ENCODE measurements at places on chromosomes 12 and 14.

DNA sequence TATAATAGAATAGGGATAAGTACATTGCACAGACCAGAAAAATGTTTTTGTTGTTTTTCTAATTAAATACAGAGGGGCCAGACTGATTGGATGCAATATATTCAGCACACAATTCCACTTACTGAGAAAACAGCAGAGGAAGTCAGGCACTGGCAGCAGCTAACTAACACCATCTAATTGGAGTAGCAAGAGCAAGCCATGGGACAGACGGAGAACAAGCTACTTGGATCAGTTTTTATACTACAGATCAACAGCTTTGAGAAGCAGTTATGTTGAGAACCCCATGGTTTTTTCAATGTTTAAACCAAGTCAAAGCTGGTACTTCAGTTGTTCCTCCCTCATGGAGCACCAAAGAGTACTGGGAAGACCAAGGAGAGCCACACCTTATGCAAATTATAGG, 1249.4 kb downstream of the LRFN5 start:
- H3K27ac ChIP-seq: no peak overlapping the region
- no peak for DNase-seq
- H3K27me3 ChIP-seq: no peaks in the 10 kb centered on the region
- no peaks in the 10 kb centered on the region for H3K36me3 ChIP-seq

- H3K4me3 ChIP-seq: no peak overlapping the region
- H3K4me1 ChIP-seq: no peaks in the 10 kb centered on the region
- no peak overlapping the region for H3K27ac ChIP-seq
- no peaks in the 10 kb centered on the region for H3K36me3 ChIP-seq
These were observed 242.1 kb downstream of the BCL11B start for GRCh38 chr14:99029916-99030305.

- no peak overlapping the region for H3K27ac ChIP-seq
- no peak overlapping the region for H3K4me3 ChIP-seq
- H3K4me1 ChIP-seq: peaks cover 29% of the 10 kb centered on the region
- H3K27me3 ChIP-seq: no peaks in the 10 kb centered on the region
- no peaks in the 10 kb centered on the region for H3K36me3 ChIP-seq
These were observed 1.9 kb downstream of the TMTC3 start for GRCh38 chr12:88144037-88144436.

DNA sequence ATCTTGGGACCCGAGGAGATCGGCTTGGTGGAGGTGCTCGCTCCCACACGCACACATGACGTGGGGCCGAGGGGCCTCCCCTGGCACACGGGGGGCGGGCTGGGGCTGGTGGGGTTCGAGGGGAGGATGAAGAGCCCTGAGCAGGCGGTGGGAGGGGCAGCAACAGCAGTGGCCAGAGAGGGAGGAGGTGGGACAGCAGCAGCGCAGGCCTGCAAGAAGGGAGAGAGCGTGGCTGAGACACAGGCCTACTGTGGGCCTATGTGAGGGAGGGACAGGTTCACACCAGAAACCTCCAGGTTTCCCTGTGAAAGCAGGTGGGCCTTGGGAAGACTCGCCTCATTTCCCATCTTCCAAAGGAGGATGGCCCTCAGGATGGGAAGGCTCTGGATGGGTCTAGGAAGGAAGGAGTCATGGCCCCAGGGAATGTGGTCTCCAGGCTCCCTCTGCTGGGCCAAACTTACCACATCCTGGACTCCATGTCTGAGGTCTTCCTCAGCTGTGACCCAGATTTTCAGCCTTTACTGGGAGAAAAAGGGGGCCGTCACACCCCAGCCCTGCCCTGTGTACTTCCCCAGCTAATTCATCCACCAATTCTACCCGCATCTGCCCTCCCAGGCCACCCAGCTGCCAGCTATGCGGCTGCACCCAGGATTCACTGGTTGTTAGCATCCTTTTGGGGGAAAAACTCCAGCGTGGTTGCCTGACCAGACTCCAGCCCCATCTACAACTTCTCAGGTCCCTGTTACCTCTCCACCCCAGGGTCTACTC, 2.8 kb downstream of the PIANP start:
- H3K27me3 ChIP-seq: peaks cover 13% of the 10 kb centered on the region
- peaks cover 18% of the 10 kb centered on the region for H3K4me1 ChIP-seq
- no peak overlapping the region for H3K4me3 ChIP-seq
- no peaks in the 10 kb centered on the region for H3K36me3 ChIP-seq

DNA sequence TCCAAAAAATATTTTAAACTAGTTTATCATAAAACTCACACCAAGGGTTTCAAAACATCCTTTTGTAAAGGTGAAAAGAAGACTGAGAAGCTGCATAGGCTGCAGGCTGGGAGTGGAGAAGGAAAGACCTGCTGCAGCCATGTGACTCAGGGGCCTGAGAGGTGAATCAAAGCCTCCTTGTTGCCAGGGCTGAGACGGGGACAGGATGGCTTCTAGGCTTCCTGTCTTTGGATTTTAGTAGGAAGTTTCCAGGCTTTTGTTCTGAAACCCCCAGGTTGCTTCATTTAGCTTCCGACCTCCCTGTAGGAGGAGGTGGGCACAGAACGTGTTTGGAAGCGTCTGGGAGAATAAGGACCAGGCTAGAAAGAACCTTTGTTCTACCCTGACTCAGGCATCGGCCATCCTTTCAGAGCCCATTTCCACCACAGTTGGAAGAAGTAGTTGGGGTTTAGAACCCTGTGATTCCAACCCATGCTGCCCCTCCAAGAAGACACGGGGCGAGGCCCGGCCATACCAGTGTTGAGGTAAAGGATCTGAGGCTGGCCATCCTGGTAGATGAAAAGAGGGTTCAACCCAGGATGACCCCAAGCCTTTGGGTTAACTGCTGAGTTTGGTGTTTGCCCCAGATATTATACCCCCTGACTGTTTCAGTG, 122.4 kb downstream of the SLC25A47 start:
- H3K4me1 ChIP-seq: peaks cover 7% of the 10 kb centered on the region
- no peak overlapping the region for H3K4me3 ChIP-seq
- H3K36me3 ChIP-seq: no peaks in the 10 kb centered on the region
- no peaks in the 10 kb centered on the region for H3K27me3 ChIP-seq

- no peak overlapping the region for H3K27ac ChIP-seq
- no peak overlapping the region for H3K4me3 ChIP-seq
- H3K4me1 ChIP-seq: peaks cover 27% of the 10 kb centered on the region
- H3K36me3 ChIP-seq: peaks cover 5% of the 10 kb centered on the region
- no peak for DNase-seq
These were observed 91.2 kb downstream of the WNK1 start for GRCh38 chr12:843609-844008.

GRCh38 chr12:39632670-39633069, 13.1 kb upstream of the ABCD2 start:
- no peaks in the 10 kb centered on the region for H3K27me3 ChIP-seq
- H3K4me1 ChIP-seq: peaks cover 30% of the 10 kb centered on the region
- no peaks in the 10 kb centered on the region for H3K36me3 ChIP-seq
- no peak overlapping the region for H3K4me3 ChIP-seq

- H3K27me3 ChIP-seq: no peaks in the 10 kb centered on the region
- peaks cover 34% of the 10 kb centered on the region for H3K4me1 ChIP-seq
These were observed 24.0 kb downstream of the TTC9 start for GRCh38 chr14:70665448-70666360.

GRCh38 chr12:95269892-95270291, 52.3 kb downstream of the VEZT start:
- H3K36me3 ChIP-seq: peaks cover 25% of the 10 kb centered on the region
- no peak overlapping the region for H3K4me3 ChIP-seq
- H3K27me3 ChIP-seq: no peaks in the 10 kb centered on the region
- DNase-seq: no peak

DNA sequence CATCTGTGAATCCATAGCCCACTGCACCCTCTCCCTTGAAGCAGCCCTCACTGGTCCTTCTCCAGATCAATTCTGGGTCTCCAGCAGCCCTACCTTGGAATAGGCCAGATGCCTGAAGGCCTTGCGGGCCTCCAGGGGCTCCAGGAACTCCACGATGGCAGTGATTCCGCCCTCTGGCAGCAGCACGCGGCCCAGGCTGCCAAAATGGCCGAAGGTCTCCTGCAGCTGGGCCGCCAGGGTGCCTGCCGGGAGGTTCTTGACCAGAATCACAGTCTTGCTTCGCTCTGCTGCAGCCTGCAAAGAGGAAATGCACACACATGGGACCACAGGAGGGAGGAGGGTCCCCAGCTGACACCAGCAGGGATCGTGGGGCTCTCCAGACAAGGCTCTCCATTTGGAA, 26.3 kb downstream of the RBM19 start:
- no peak overlapping the region for H3K4me3 ChIP-seq
- no peak overlapping the region for H3K27ac ChIP-seq
- DNase-seq: no peak
- no peaks in the 10 kb centered on the region for H3K4me1 ChIP-seq
- H3K27me3 ChIP-seq: no peaks in the 10 kb centered on the region

DNA sequence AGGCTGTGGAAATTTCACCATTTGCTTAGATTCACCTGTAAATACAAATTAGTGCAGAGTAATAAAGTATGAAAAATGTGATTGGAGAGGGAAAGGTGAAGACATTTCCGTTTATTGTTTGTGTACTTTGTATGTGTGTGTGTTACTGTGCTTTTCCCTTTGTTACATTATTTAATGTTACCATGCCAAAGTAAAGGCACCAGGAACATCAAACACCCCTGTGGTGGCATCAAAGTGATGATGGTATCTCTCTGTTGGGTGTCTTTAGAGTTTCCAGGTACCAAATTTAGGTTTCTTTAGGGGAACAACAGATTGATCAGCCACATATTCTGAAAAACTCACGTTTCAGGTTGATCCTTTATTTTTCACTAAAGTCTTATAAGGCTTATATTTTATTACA, 189.0 kb upstream of the FBXO33 start:
- H3K27ac ChIP-seq: no peak overlapping the region
- H3K4me3 ChIP-seq: no peak overlapping the region
- no peak for DNase-seq
- no peaks in the 10 kb centered on the region for H3K27me3 ChIP-seq
- no peaks in the 10 kb centered on the region for H3K36me3 ChIP-seq

DNA sequence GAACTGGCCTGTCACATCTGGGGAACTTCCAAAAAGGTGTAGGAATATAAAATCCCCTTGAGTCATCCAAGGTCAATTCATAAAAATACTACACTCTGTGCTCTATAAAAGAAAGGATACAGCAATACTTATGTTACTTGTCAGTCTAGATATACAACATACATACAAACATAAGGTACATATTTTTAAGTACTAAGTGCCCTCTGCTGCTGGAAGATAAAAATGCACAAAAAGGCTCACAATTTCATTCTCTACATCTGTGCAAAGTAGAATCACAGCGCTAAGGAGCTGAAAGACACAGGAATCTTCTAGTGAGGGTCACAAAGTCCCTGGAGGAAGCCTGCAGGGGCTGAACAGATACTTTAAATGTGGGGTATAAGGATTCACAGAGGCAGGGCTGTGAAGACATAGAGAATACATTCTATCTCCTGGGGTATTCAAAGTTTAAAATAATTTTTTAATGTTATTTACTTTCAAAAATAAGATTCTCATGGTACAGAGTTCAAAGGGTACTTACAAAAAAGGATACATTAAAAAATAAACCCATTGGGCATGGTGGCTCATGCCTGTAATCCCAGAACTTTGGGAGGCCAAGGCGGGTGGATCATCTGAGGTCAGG, 10.2 kb upstream of the GOLGA5 start:
- H3K27me3 ChIP-seq: no peaks in the 10 kb centered on the region
- no peak overlapping the region for H3K4me3 ChIP-seq
- H3K27ac ChIP-seq: no peak overlapping the region
- DNase-seq: peak; percentile 53
- no peaks in the 10 kb centered on the region for H3K36me3 ChIP-seq

- H3K4me3 ChIP-seq: no peak overlapping the region
- DNase-seq: no peak
- no peaks in the 10 kb centered on the region for H3K36me3 ChIP-seq
These were observed 502.2 kb upstream of the USP15 start for GRCh38 chr12:61757831-61758505.

DNA sequence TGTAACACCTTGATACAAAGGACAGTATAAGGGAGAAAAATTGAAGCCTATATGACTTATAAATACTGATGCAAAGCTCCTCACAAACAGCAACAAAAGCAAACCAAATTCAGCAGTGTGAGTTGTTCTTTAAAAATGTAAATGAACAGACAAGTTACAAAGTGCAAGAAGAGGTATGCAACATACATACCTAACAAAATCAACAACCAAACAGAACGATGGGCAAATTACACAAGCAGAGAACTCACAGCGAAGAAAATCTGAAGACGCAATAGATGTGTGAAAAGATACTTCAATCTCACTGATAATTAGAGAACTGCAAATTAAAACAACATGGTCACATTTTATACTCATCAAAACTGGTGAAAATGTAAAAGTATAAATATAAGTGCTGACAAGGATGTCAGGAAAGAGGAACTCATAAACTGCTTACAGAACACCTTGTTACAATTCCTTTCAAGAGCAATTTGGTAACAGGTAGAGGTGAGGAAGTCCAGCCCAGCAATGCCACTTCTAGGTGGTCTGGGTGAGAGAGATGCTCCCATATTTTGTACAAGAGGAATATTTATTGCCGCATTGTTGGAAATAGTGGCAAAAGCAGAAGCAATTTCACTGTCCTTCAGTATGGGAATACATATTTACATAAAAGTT, 47.3 kb downstream of the CORO1C start:
- DNase-seq: no peak
- no peak overlapping the region for H3K27ac ChIP-seq
- H3K4me3 ChIP-seq: no peak overlapping the region
- peaks cover 16% of the 10 kb centered on the region for H3K4me1 ChIP-seq
- H3K36me3 ChIP-seq: no peaks in the 10 kb centered on the region

DNA sequence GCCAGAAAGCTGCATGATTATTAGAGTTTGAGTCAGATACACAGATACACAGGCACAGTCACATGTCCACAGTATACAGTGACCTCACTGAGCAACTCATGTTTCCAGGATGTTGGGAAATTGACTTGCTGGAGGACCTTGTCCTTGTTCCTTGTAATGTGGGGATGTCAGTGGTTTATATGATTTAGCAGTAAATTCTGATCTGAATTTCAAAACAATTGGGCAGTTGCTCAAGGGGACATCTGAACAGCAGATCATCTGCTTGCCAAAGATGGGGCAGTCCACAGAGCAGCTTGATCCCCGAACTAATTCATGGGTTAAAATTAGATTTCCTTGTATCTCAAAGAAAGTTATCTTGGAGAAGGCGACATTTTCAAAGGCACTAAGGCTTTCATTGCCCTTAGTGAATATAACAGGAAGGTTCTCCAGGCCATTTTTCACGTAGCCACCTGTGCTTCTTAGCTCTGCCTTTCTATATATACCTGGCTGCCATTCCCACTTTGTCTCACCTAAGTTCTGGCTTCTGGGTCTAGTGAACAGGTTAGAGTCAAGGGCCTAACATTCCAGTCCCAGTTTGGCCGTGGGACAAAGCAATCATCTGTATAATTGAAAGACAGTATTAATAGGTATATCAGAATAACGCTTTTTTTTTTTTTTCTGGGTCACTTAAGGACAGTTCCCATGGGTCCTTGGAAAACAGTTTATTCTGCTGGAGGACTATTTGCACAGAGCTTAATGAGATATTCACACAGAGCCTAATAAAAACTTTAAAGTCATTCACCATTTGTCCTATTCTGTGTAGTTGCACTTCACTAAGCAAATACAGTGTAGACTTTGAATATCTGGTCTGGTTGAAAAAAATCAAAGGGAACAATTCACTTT, 64.9 kb upstream of the STRN3 start:
- no peak overlapping the region for H3K4me3 ChIP-seq
- DNase-seq: no peak
- no peak overlapping the region for H3K27ac ChIP-seq
- no peaks in the 10 kb centered on the region for H3K4me1 ChIP-seq
- H3K36me3 ChIP-seq: no peaks in the 10 kb centered on the region

GRCh38 chr12:16076557-16076956, 165.4 kb downstream of the DERA start:
- H3K4me1 ChIP-seq: no peaks in the 10 kb centered on the region
- DNase-seq: no peak
- H3K27ac ChIP-seq: no peak overlapping the region
- H3K4me3 ChIP-seq: no peak overlapping the region

- peaks cover 7% of the 10 kb centered on the region for H3K4me1 ChIP-seq
- H3K27ac ChIP-seq: no peak overlapping the region
- no peak for DNase-seq
- no peaks in the 10 kb centered on the region for H3K36me3 ChIP-seq
- H3K27me3 ChIP-seq: no peaks in the 10 kb centered on the region
These were observed 53.8 kb downstream of the CAND1 start for GRCh38 chr12:67323007-67323406.

Measured in CD4-positive, alpha-beta memory T cell (primary cell).